ENCODE measurements at places on chromosomes 3 and 15.

GRCh38 chr15:36682101-36682500, 102.7 kb downstream of the CDIN1 start:
- no peak for DNase-seq

- DNase-seq: no peak
These were observed 336.2 kb downstream of the ERC2 start for GRCh38 chr3:56131974-56132590.

DNA sequence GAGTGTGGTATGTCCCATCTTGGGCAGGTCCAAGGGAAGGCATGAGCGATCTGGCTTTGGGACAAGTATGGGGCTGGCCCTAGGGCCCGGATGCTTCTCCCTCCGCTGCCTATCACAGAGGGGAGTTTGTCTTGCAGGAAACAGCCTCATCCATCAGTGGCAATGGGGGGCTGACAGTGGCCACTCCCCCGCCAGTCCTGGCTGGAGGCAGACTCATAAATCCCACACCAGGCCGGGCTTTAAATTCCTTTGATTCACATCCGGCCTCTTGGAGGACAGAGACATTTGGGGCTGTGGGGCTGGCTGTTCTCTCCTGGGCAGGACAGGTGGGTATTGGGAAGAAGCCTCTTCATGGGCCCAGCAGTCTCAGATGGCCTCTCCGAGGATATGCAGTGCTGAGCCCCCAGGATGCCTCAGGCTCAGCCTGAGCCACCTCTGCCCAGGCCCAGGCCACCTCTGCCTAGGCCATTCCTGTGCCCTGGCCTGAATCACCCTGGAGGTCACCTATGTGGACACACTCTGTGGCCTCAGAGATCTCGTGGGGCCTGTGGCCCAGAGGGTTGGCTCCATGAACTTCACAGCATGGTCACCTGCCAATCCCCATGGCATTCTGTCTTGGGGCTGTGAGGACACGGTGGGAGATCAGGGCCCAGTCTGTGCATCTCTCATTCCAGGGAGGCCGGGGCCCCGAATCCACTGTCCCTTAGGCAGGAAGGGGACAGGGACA, 84.2 kb upstream of the GOLGA6L4 start:
- no peak for DNase-seq

- DNase-seq: peak; percentile 31
These were observed 35.8 kb downstream of the PRKCD start for GRCh38 chr3:53196575-53197407.

GRCh38 chr15:60614862-60615771, 136.2 kb upstream of the ICE2 start:
- no peak for DNase-seq

- no peak for DNase-seq
These were observed 112.9 kb downstream of the SEC22A start for GRCh38 chr3:123314359-123315270.

DNA sequence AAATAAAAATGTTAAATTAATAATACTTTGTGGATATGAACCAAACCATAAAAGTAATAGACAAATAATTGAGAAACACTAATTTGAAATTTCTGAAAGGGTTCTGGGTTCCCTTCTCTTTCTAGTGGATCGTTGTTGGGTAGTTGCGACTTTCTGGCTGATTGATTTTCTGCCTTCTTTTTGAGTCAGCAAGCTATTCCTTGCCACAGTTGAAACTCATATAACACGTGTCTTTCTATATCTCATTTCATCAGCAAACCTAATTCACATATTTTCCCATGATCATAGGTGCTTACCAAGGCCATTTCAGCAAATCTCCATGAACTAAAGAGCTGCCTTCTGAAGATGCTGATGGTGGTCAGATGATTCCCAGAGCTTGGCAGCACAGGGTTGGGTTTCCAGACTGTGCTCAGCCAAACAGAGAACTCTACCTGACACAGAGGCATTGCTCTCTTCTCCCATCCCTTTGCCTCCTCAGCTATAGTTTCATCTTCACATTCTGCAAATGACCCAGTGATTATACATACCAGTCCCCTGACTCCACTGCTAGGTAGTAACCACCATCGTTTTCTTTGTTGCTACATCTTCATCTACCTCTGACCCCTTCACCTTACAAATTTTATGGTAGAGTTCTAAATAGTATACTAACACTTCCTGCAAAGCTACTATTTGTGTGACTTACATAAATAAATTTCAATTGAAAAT, 383.9 kb upstream of the DPH6 start:
- DNase-seq: no peak

DNA sequence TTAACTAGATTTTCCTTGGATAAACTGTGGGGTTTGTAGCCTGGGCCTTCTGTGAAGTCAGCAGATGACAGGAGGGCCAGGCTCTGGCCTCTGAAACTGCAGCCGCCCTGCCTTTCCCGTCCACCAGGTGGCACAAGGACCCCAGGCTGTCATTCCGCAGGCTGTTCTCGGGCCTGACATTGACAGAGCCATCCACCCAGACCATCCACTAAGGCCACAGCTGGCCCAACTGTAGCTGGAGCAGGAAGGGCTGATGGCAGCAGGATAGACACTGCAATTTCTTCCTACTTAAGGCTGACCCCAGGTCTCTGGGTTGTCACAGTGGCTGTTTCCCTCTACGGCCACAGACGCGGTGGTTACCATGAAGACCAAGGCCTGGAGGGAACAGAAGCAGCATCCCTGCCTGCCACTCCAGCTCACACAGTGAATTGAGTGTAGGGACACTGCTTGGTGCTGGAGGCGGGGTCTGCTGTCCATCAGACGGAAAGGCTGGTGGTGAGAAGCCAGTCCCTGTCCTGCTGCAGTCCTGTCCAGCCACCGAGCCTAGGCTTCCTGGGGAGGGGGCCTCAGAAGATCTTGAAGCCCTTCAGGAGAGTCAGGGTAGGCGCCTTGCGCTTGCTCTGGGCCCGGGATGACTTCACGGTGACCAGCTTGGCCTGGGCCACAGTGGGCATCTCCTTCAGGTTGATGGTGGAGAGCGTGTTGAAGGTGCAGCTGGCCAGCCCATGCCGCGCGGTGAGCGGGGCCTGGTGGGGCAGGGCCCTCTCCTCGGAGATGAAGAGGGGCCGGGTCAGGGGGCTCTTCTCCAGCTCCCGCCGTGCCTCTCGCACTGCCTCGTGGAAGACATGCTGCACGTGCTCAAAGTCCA, 9.4 kb downstream of the SLC51B start:
- peak; percentile 41 for DNase-seq

DNA sequence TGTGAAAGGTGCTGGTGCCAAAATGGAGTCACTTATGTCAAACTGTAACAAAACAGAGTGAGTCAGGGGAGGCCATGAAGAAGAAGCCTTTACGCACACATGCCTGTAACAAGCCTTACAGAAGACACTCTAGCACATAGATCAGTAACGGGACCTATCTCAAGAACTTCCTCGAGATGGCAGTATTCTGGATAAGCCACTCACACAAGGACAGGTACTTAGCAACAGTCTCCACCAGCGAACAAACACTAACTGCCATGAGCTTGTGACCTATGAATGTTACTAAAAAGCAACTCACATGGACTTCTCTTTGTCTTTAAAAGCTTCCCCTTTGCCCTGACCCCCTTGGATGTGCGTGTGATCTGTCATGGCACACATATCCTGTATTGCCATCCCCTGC, 235.1 kb downstream of the CD47 start:
- DNase-seq: no peak

DNA sequence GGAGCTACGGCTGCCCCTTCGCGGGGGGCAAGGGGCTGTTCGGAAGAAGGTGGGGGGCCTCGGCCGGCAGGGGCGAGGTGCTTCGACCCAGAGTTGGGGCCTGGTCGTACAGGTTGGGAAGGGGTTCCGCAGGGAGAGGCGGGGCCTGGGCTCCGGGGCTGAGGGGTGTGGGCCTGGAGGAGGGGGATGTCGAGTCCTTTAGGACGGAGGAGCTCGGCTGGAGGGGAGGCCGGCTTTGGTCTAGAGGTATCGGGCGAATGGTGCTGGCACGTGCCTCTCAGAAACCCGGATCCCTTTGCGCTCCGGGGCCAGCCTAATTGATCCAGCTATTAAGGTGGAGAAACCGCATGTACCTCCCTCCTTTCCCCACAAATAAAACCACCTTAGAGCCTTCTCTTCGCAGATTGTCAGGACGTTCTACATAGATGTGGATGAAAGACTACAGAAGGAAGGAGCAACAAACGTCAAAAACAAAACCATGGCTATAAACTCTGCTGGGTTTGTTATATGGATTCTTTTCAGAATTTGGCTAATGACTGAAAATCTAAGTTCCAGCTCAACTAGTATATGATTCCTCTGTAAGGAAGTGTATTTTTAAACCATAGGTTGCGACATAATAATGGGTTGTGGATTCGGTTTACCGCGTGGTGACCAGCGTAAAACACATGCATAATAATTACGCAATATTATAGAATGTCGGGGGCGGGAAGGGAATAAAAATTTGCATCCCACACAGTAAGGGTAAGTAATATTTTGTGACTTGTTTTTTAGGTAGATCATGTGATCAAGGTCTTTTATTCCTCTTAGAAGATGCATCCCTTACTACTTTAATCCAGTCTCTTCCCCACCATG, 644 bp upstream of the NGLY1 start:
- no peak for DNase-seq

- no peak for DNase-seq
These were observed 9.2 kb upstream of the CLEC3B start for GRCh38 chr3:45016916-45017315.

GRCh38 chr3:39664931-39665330, 144.5 kb upstream of the MYRIP start:
- DNase-seq: no peak

GRCh38 chr15:64843991-64844390, 2.3 kb downstream of the PLEKHO2 start:
- no peak for DNase-seq

GRCh38 chr3:49462222-49462621, 7.8 kb upstream of the DAG1 start:
- DNase-seq: no peak

DNA sequence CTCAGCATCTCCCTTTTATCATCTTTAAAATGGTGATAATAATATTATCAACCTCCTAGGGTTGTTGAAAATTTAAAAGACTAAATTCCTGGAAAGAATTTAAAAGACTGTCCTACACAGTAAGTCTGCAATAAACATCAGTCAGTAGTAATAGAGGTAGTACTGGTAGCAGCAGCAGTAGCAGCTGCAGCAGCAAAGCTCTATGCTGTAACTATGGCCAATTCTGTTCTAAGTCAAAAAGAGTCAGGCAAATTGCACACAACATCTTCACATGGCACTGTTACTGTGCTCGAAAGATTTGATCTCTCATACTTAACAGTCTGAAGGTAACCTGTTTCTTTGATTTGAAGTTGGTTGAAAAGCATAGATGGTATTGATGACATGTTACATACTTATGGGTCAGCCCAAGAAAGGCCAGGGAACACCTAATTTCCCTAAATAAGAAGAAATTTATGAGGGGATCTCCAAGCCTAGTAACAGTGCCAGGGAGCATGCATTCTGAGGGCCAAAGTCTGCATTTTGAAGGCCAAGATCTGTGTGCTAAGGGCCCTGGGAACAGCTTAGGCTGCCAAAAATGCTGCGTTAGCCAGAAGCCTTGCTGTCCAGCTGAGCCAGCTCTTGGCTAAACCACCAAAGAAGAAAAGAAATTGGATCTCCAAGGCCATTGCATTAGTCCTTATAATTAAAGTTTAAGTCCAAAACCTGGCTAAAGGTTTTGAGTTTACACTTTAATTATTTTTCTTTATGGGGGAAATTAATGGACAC, 68.2 kb downstream of the SIDT1 start:
- no peak for DNase-seq

DNA sequence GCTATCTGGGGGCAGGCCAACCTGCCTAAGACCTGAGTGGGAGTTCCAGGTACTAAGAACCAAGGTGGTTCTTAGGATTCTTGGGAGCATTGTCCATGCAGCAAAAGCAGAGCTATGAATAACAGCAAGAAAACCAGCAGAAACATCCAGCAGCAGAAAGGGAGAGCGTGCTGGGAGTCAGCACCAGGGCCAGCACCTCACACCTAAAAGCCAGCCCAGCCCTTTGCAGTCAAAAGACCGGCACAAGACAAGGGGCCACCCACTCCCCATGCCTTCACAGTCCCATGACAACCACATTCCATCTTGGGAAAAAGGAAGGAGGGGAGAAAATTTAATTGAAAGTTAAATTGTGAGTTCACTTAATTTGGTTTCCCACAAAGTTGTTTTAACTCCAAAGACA, 364.9 kb downstream of the AGBL1 start:
- no peak for DNase-seq

- no peak for DNase-seq
These were observed 182.2 kb downstream of the RAP2B start for GRCh38 chr3:153343988-153344782.

DNA sequence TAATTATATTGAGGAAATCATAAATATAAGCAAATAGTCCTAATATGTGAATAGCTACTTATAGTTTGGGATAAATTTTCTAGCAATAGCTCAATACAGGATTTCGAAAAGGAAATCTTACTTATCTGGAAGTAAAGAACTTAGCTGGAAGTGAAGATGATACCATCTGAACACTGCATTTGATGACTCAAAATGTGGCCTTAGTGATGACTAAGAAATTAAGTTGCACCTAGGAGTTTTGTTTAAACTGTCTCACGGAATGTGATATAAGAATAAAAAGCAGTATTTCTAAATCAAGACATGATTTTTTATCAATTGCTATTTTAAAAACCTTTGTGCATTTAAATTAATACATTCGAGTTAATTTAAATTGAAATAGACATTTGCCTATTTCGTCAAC, 91.2 kb downstream of the EOMES start:
- no peak for DNase-seq

- no peak for DNase-seq
These were observed 13.3 kb upstream of the SUSD5 start for GRCh38 chr3:33231756-33232465.

DNA sequence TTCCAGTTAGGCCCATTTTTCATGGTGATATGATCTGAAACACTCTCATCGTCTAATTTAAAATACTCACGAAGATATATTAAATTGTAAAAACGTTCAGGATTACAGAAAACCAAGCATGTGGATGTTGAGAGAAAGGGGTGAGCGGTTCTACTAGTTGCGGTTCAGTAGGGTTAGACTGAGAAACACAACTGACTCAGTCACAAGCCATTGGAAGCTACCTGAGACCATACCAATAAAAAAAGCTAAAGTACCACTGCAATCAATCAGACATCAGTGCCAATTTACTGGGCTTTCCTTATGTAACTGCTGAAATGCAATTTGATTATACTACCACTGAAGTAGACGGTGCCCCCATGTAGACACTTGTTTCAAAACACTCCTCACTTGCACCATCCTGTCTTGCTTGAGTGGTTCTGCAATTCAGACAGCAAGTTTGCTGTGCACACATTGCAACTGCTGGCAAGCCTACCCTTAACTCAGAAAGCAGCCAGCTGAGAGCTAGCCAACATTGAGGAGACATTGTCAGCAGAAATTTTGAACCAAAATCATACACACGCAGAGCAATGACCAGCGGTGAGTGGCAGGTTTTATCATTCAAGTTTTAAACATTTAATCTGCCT, 368.7 kb upstream of the ARHGEF26 start:
- DNase-seq: no peak

GRCh38 chr15:67114846-67115585, 49.6 kb downstream of the SMAD3 start:
- no peak for DNase-seq

- DNase-seq: no peak
These were observed 52.5 kb downstream of the COL8A1 start for GRCh38 chr3:99690761-99691369.

GRCh38 chr15:100728371-100729201, 126.2 kb downstream of the ASB7 start:
- no peak for DNase-seq

GRCh38 chr15:42138411-42138810, 18.0 kb downstream of the PLA2G4F start:
- no peak for DNase-seq
